Common myeloid progenitor, CD34-positive (primary cell): ENCODE measurements at places on chromosomes 1 and 21.

DNA sequence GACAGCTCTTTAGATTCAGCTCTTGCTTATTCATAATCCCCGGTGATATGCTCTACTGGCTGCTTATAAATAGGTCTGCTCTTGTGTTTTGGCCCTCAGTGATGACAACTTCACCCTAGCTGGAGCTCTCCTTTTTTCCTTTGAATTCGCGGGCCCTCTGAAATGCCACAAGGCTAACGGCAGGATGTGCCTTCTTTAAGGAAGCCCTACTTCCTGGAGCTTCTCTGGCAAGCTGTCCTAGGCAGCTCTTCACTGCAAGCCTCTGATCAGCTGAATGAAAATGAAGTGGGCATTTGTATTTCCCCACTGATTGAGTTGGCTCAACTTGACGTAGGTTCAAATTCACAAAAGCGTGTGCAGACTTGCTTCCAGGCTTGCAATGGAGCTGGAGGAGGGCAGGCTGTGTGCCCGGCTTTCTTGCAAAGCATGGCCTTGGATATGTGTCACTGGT is 22.2 kb downstream of the SGIP1 start:
- H3K36me3 ChIP-seq, result no peaks in the 10 kb centered on the region
- no peak for DNase-seq
- no peaks in the 10 kb centered on the region for H3K27me3 ChIP-seq

DNA sequence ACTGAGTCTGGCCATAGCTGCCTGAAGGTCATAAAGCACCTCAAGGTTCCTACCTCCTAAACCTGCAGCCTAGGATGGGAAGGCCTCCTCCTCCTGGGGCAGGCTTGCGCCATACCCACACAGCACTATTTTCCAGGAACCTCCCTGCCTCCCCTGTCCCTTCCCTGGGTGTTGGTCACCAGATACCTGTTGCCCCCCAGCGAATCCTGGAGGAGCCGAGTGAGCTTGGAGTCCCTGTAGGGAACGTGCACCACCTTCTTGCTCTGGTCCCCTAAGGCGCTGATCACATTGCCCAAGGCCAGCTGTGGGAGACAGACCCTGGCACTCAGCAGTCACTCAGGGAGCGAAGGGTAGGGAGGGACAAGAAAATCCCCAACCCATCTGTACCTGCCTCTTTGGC is 19.4 kb downstream of the KIF21B start:
- H3K4me3 ChIP-seq, result no peak overlapping the region
- no peaks in the 10 kb centered on the region for H3K4me1 ChIP-seq
- DNase-seq, result no peak

DNA sequence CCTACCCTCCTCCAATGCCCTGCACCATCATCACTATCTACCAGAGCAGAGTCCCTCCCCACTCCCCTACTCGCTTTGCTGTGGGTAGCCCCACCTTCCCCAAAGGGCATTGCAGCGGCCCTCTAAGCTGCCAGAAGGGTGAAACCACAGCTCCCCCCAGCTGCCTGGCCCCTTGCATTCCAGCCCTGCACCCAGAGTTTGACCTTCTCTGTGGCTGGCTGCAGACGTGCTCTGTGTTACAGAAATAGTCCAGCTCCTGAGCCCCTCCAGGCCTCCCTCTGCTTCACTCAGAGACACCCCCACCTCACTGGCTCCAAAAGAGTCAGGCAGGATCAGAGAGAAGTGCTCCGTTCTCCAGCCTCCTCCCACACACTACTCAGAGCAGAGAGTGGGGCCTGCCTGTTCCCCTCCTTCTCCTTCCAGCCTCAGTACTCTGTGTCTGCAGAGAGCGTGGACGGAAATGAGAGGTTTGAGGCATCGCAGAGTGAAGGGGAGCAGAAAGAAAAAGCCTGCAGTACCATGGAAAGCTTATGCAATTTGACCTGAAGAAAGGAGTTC is 63.2 kb downstream of the PLEKHA6 start:
- peak; percentile 40 for DNase-seq
- H3K4me3 ChIP-seq, result no peak overlapping the region
- H3K27ac ChIP-seq, result no peak overlapping the region
- H3K27me3 ChIP-seq, result no peaks in the 10 kb centered on the region

GRCh38 chr1:61450454-61450853 is 274.5 kb downstream of the TM2D1 start:
- no peak overlapping the region for H3K27ac ChIP-seq
- no peaks in the 10 kb centered on the region for H3K36me3 ChIP-seq
- H3K4me3 ChIP-seq, result no peak overlapping the region
- peaks cover 21% of the 10 kb centered on the region for H3K4me1 ChIP-seq

GRCh38 chr21:37753122-37753599 is 163.1 kb downstream of the KCNJ6 start:
- DNase-seq, result no peak
- H3K36me3 ChIP-seq, result no peaks in the 10 kb centered on the region
- no peak overlapping the region for H3K27ac ChIP-seq
- no peaks in the 10 kb centered on the region for H3K4me1 ChIP-seq
- H3K4me3 ChIP-seq, result no peak overlapping the region

DNA sequence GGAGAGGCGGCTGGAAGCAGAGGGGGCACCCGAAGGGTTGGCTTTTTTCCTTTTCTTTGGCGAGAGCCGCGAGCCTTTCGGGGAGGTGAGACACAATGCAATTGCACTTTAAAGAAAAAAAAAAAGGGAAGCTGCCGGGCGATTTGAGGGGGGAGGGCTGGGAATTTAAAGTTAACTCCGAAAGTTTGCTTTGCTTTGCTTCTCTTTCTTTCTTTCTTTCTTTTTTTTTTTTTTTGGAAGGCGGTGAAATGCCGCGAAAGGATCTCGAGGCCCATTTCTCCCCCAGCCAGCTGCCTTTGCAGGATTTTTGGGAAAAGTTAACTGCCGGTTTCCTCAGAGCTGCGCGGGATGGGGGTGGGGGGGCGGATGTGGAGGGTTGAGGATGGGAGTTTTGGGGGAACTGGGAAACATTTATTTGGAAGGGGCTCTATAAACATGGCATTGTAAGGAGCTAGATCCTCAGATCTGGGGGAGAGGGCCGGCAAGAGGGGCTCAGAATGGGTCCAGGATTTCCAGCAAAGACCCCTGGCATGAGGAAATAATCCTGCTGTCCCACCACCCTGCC is 997 bp downstream of the ZNF362 start:
- peak overlapping the region; percentile 95 for H3K27ac ChIP-seq
- H3K27me3 ChIP-seq, result no peaks in the 10 kb centered on the region
- no peak for DNase-seq

DNA sequence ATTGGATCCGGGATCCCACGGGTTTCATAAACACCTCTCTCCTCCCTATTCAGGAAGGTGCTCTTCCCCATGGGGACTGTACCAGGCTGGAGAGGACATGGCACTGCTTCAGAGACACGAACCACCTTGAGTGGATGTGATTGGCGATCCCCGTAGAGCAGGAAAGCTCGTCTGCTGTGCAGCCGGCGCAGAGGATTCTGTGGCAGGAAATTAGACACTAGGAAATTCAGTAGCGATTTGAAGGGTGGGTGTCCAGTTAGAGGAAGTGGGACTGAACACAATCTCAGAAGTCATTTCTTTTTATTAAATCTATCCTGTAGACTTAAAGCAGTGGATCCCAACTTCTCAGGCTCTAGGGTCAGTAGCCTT is 767 bp downstream of the PDIK1L start:
- peak; percentile 39 for DNase-seq
- H3K27ac ChIP-seq, result peak overlapping the region; percentile 68
- H3K36me3 ChIP-seq, result peaks cover 20% of the 10 kb centered on the region
- peaks cover 18% of the 10 kb centered on the region for H3K4me1 ChIP-seq

DNA sequence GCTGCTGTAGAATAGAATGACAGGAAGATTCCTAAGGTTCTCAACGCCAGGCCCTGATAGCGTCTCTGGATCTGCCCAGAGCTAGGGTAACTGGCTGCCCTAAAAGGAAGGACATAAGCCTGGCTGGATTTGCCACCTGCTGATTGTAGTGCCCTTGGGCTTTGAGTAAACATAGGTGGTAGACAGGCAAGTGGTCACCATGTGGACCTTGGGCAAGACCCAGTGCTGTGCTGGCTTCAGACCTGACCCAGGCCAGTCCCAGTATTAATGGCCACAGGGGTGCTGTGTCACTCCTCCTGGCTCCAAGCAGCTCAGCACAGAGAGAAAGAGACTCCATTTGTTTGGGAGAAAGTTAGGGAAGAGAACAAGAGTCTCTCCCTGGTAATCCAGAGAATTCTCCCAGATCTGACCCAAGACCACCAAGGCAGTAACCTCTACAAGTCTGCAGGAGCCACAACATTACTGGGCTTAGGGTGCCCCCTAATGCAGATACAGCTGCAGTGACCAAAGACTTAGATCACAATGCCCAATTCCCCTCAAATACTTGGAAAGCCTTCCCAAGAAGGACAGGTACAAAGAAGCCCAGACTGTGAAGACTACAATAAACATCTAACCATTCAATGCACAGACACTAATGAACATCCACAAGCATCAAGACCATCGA is 44.5 kb downstream of the PHTF1 start:
- DNase-seq, result no peak
- no peaks in the 10 kb centered on the region for H3K4me1 ChIP-seq

- no peaks in the 10 kb centered on the region for H3K4me1 ChIP-seq
- DNase-seq, result no peak
- no peak overlapping the region for H3K27ac ChIP-seq
- no peak overlapping the region for H3K4me3 ChIP-seq
Measured at GRCh38 chr1:106699433-106699832, 357.0 kb upstream of the PRMT6 start.

GRCh38 chr1:109531826-109532364 is 7.8 kb upstream of the GPR61 start:
- no peaks in the 10 kb centered on the region for H3K27me3 ChIP-seq
- no peaks in the 10 kb centered on the region for H3K36me3 ChIP-seq
- no peaks in the 10 kb centered on the region for H3K4me1 ChIP-seq
- no peak overlapping the region for H3K4me3 ChIP-seq
- DNase-seq, result no peak
- no peak overlapping the region for H3K27ac ChIP-seq

DNA sequence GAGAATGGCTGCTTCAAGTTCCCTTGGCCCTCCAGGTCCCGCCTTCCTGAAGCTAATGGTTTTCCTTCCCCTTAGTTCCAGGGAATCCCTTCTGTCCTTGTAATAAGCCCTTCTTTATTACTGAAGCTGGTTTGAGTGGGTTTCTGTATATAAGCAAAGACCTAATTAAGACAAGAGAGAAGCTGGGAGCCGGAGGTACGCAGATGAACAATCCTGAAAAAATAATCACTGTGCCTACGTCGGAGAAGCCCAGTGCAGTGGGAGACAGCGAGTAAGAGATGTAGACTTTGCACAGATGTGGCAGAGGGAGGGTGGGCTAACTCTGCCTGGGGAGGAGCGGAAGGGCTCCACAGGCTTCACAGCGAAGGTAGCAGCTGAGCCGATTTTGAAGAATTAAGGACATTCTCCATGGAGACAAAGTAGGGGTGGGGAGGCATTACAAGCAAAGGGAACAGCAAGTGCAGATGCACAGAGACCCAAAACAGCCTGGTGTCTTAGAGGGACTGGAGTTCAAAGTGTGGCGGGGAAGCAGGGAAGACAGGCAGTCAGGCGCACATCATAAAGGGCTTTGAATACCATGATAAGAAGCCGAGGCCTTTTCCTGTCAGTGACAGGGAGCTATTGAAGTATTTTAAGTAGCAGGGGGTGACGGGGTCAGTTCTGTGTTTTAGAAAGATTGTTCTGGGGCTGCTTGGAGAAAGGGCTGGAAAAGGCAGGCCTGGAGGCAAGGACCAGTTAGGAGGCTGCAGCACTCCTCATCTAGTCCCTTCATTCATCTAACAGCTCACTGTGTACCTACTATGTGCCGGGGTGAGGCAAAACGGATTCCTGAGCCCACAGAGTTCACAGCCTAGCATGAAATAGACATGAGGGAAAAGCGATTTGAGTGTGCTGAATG is 6.5 kb downstream of the RIMS3 start:
- no peak overlapping the region for H3K4me3 ChIP-seq
- DNase-seq, result no peak
- peaks cover 14% of the 10 kb centered on the region for H3K27me3 ChIP-seq
- H3K4me1 ChIP-seq, result no peaks in the 10 kb centered on the region

DNA sequence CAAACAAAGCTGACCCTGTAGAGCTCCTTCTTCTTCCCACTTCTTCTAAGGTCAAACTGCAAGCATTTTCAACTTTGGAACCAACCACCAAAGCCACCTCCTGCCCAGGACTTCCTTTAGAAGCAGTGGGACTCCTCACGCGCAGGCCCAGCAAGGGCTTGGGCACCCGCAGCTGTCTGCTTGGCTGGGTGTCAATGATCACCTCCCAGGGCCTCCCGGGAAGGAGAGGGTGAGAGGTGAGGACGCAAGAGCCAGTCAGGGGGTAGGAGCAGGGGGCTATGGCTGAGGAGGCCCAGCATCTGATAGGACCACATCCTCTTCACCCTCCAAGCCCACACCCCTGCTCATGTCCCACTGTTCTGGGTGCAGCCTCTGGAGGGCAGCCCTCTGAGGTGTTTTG is 10.2 kb downstream of the KLHL21 start:
- H3K27ac ChIP-seq, result no peak overlapping the region
- no peaks in the 10 kb centered on the region for H3K27me3 ChIP-seq
- H3K4me1 ChIP-seq, result peaks cover 62% of the 10 kb centered on the region
- no peak overlapping the region for H3K4me3 ChIP-seq

GRCh38 chr1:63922848-63923247 is 149.0 kb downstream of the ROR1 start:
- no peak for DNase-seq
- no peaks in the 10 kb centered on the region for H3K27me3 ChIP-seq
- peaks cover 11% of the 10 kb centered on the region for H3K4me1 ChIP-seq
- no peaks in the 10 kb centered on the region for H3K36me3 ChIP-seq

- peaks cover 14% of the 10 kb centered on the region for H3K4me1 ChIP-seq
- no peak overlapping the region for H3K4me3 ChIP-seq
- H3K27ac ChIP-seq, result no peak overlapping the region
- H3K27me3 ChIP-seq, result peaks cover 37% of the 10 kb centered on the region
Measured at GRCh38 chr1:40856656-40857302, 5.4 kb downstream of the CITED4 start.

DNA sequence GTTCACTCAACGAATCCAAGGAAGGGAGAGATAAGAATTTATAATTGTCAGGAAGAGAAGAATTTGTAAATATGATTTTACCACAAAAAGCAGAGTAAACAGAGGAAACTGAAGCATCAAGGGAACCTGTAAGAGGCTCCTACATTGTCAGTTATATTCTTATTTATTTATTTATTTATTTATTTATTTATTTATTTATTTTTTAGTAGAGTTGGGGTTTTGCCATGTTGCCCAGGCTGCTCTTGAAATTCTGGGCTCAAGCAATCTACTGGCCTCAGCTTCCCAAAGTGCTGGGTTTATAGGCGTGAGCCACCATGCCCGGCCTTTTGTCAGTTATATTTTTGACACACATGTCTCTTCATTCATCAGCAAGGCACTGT is 47.1 kb downstream of the FCRL3 start:
- no peak overlapping the region for H3K4me3 ChIP-seq
- H3K27ac ChIP-seq, result no peak overlapping the region
- no peaks in the 10 kb centered on the region for H3K27me3 ChIP-seq
- H3K36me3 ChIP-seq, result no peaks in the 10 kb centered on the region
- no peak for DNase-seq
- H3K4me1 ChIP-seq, result peaks cover 14% of the 10 kb centered on the region
